ENCODE measurements at places on chromosomes 3 and 15. TPM values are rescaled to one million over a fixed set of nuclear protein-coding genes. Genes with fewer than 3 reads are reported as not detected.

GRCh38 chr3:174618368-174619080, 240.6 kb upstream of the NAALADL2 start:
- no peaks in the 10 kb centered on the region for H3K27me3 ChIP-seq
- no peaks in the 10 kb centered on the region for H3K4me1 ChIP-seq
- H3K36me3 ChIP-seq: no peaks in the 10 kb centered on the region
- H3K4me3 ChIP-seq: no peak overlapping the region
- no peak overlapping the region for H3K27ac ChIP-seq
- DNase-seq: no peak

GRCh38 chr15:98650417-98651035, 2.2 kb downstream of the IGF1R start:
- peaks cover 5% of the 10 kb centered on the region for H3K36me3 ChIP-seq
- no peak for DNase-seq
- H3K4me1 ChIP-seq: peaks cover 45% of the 10 kb centered on the region
- peaks cover 2% of the 10 kb centered on the region for H3K27me3 ChIP-seq
- peak overlapping the region; percentile 98 for H3K27ac ChIP-seq
- peak overlapping the region; percentile 94 for H3K4me3 ChIP-seq

GRCh38 chr3:108548886-108549285, 38.5 kb upstream of the MYH15 start:
- H3K4me1 ChIP-seq: peaks cover 16% of the 10 kb centered on the region
- H3K4me3 ChIP-seq: no peak overlapping the region
- H3K27ac ChIP-seq: no peak overlapping the region
- H3K36me3 ChIP-seq: peaks cover 2% of the 10 kb centered on the region
- no peaks in the 10 kb centered on the region for H3K27me3 ChIP-seq

DNA sequence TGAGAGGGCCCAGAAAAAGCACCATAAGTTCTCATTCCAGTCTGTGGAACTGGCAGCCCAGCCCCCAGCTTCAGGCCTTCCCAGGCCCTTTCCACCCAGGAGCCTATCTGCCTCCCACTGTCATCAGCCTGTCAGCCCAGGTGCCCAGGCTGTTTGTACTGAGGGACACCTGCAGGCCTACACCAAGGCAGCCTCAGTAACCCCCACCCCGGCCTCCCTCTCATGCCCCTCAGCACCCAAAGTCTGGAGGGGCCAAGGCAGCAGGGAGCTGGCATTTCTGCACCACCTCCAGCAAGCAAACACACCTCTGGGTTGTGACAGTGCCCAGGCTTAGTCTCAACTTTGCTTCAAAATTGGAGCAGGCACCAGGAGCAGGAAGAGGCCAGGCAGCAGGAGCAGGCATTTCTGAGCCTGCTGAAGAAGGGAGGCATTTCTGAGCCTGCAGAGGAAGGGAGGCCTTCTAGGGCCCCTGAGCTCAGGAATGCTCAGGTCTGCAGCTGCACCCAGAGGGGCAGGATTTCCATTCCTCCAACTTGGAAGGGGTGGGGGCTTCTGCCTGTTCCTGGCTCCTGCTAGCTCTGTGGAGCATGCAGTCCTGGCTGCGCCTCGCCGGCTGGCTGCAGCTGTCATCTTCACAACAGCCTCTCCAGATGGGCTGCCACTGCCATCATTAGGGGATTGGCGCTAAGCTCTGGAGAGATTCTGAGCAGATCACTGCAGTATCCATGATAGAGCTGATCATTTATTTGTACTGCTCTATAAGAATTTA, 396.1 kb downstream of the UNC13C start:
- no peaks in the 10 kb centered on the region for H3K36me3 ChIP-seq
- DNase-seq: peak; percentile 65
- no peak overlapping the region for H3K4me3 ChIP-seq
- H3K27me3 ChIP-seq: no peaks in the 10 kb centered on the region
- H3K4me1 ChIP-seq: no peaks in the 10 kb centered on the region

DNA sequence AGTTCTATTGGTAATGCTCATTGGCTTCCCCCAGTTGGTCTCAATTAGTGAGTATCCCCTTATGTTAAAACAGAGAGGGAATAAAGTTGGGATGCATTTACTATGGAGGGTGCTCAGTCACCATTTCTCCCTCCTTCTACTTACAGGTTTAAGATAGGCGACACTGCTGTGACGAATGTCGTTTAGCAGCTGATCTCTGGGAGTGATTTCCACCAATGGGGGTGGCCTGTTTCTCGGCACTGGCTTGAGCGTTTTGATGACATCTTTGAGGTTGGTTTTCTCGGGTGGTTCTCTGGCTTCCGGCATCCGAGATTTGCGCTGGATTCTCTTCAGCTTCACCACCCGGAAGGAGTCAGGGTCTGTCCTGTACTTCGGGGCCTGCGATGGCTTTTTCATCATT, 3.8 kb downstream of the LMOD3 start:
- no peak overlapping the region for H3K27ac ChIP-seq
- no peaks in the 10 kb centered on the region for H3K27me3 ChIP-seq
- H3K4me1 ChIP-seq: peaks cover 12% of the 10 kb centered on the region

- H3K4me3 ChIP-seq: no peak overlapping the region
- H3K4me1 ChIP-seq: peaks cover 8% of the 10 kb centered on the region
- no peak for DNase-seq
These were observed 47.9 kb downstream of the ATP2C1 start for GRCh38 chr3:130941793-130942192.

GRCh38 chr3:9945358-9945757, 6.8 kb downstream of the PRRT3 start:
- DNase-seq: peak; percentile 26
- H3K27ac ChIP-seq: peak overlapping the region; percentile 4
- H3K4me3 ChIP-seq: peak overlapping the region; percentile 53
- H3K27me3 ChIP-seq: no peaks in the 10 kb centered on the region
- H3K4me1 ChIP-seq: peaks cover 17% of the 10 kb centered on the region

DNA sequence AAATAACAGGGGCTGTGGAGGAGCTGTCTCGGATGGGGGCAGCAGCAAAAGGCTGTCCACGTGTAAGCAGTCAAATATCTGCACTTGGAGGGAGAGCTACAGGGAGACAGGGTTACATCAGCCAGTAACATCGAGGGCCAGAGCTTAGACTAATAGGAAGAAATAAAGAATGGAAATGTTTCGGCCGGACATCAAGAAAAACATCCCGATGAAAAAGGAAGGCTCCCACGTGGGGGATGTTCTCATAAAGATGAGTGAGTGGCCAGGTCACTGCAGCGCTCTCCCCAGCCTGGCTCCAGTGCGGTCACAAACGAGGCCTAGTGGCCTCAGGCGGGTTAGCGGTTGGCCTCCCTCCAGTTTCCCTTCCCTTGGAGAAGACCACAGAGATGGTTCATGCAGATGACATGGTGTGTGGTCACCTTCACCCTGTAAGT, 56.1 kb upstream of the WNT5A start:
- DNase-seq: no peak
- no peaks in the 10 kb centered on the region for H3K4me1 ChIP-seq
- peaks cover 3% of the 10 kb centered on the region for H3K27me3 ChIP-seq
- no peak overlapping the region for H3K4me3 ChIP-seq
- no peaks in the 10 kb centered on the region for H3K36me3 ChIP-seq

DNA sequence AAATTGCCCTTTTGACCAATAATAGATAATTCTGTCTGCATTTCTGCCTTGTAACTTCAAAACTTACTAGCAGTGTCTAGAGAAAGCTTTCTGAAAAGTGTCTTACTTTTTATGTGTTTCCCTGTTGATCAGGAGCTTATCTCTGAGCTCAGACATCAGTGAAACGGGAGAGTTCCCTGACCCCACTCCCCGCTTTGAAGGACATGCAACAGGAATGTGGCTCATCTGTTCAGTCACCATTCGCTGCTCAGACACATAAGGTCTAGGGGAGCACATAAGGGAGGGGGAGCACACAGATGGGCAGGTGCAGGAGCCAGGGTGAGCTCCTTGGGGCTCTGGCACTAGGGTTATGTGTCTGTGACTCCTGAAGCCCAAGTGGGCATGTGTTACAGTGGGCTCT, 205.0 kb downstream of the FEZF2 start:
- H3K4me1 ChIP-seq: peaks cover 29% of the 10 kb centered on the region
- no peaks in the 10 kb centered on the region for H3K27me3 ChIP-seq
- H3K4me3 ChIP-seq: no peak overlapping the region
- H3K36me3 ChIP-seq: peaks cover 3% of the 10 kb centered on the region
- DNase-seq: no peak

Gene GPR176
- total RNA-seq: 31.2 TPM

Gene TASOR
- total RNA-seq: 62.5 TPM

Gene CYB561D2
- total RNA-seq: 19.5 TPM

Gene SLC49A4
- total RNA-seq: 14.3 TPM

Gene ZDHHC23
- total RNA-seq: 0.31 TPM

Gene C2CD4A
- 0.10 TPM for total RNA-seq
